ENCODE measurements at places on chromosomes 5 and 9. TPM values are rescaled to one million over a fixed set of nuclear protein-coding genes. Genes with fewer than 3 reads are reported as not detected.

Gene HINT2
- 42.5 TPM for total RNA-seq

Gene SLC22A4
- total RNA-seq: 1.1 TPM

Gene NR5A1
- total RNA-seq: not detected

Gene WNT8A
- not detected for total RNA-seq

Gene TMEM215
- total RNA-seq: not detected

Gene CDX1
- not detected for total RNA-seq

DNA sequence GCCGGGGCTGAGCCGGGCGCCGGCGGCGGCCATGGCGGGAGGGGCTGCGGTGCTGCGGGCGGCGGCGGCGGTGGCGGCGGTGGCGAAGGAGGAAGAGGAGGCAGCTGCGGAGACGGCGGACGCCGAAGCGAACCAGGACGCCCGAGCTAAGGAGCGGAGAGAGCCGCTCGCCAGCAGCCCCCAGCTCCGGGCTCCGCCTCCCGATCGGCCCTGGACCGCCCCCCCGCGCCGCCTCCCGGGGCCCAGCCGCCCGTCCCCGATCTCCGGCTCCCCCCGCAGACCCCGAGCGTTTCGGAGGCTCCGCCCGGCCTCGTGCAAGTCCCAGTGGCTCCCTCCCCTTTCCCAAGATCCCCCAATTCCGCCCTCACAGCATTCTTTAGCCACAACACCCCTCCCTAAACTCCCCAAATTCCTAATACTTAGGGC lies at the start of gene ASTN2:
TSS of gene ASTN2 (minus strand) at position 152 of the 426 bp plus-strand sequence. CDS start at position 33, 119 bp downstream.
- DNase-seq: no peak

DNA sequence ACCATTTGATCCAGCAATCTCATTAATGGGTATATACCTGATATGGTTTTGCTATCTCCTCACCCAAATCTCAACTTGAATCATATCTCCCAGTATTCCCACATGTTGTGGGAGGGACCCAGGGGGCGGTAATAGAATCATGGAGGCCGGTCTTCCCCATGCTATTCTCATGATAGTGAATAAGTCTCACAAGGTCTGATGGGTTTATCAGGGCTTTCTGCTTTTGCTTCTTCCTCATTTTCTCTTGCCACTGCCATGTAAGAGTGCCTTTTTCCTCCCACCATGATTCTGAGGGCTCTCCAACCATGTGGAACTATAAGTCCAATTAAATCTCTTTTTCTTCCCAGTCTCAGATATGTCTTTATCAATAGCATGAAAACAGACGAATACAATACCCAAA lies 74.5 kb upstream of the APC start:
- no peak for DNase-seq

DNA sequence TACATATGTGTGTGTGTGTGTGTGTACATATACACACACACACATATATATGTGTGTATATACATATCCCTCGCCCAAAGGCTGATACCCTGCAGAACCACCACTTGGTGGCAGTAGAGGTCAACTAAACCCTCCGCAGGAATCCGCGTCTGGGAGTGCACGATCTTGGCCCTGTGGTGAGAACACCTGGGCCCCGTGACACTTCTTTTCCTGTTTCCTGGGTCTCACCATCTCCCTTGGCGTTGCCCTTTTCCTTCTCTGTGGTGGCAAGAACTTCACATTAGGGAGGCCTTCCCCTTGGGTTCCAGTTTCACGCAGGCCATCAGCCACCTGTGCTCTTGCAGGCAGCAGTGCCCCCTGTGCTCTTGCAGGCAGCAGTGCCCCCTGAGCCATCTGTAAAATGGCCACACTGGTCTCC lies 8.2 kb downstream of the IL9 start:
- DNase-seq: peak; percentile 89

GRCh38 chr9:81871695-81872094 lies 56.5 kb upstream of the SPATA31D4 start:
- DNase-seq: no peak

DNA sequence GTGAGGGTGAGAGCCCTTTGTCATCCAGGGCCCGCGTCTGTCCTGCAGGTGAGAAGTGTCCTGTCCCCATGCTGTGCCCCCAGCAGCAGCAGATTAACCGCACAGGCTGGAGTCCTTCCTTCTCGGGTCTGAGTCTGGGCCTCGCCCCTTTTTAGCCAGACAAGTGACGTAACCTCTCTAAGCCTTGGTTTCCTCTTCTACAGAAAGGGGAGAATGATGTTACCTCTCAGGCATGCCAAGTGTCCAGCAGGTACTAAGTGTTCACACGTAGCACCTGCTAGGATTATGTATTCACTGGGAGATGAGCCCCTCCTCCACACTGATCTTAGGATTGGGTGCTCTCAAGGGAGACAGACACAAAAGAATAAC lies 6.9 kb downstream of the NEURL1B start:
- DNase-seq: no peak

- DNase-seq: no peak
Observed at GRCh38 chr5:66850354-66851075, 254.3 kb downstream of the MAST4 start.

Gene ZNF454
- not detected for total RNA-seq

Gene TMC1
- total RNA-seq: not detected

DNA sequence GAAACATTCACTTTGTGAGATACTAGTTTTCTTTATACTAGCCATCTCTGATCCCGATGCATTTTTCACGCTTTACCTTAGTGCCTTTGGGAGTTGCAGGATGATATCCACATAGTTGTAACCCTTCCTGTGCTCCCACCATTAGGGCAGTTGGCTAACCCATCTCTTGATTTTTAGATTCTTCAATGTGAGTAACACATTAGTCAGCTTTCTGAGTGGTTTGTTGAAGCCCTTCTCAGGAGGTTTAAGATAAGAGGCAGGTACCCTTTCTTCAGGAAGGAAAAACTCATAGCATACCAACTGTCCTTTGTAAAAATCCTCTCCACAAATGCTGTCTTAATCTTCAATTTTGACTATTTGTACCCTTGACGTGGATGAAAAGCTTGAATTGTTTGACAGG lies 392.3 kb downstream of the DMAC1 start:
- no peak for DNase-seq

DNA sequence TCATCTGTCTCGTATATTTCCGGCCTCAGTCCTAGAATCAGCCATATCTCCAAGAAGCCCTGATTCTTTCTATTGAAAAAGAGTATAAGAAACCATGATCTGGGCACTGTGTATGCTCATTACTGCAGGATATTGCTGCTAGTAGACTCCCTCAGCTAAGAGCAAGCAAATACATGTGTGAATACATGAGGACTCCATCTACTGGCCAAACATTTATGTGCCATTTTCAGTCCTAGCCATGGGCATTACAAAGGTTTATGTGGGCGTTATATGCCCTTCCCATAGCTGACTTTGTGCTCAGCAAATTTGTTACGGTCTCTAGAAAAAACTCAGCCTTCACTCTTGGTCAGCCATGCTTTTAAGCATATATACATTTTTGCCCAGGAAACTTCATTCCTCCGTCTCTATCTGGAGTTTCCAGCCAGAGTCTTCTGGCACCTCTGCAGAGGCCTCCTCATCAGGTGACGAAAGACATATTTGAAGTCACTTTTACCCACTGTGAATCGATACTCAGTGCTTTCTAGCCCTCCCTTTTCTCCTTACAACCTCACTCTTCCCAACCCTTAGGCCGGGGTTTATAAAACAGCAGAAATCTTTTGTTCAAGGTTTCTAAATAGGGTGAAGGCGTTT lies 1495.6 kb upstream of the CDH6 start:
- DNase-seq: no peak

GRCh38 chr5:2136728-2137333 lies 254.1 kb upstream of the IRX4 start:
- no peak for DNase-seq

DNA sequence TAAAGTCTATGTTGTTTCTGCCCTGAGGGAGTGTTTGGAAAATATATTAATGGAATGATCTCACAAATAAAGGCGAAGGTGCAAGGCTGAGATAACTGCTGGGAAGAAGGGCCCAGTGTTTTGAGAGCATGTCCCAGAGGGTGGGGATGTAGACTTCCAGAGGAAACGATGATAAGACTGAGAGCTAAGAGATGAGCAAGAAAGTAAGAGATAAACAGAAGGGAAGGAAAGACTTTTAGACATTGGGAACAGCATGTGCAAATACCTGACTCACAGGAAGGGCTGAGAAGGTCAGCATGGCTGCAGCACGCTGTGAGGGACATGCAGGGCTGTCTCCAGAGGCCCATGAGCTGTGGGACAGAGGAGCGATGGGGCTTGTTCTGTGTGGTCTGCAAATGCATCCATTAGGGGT lies 19.9 kb upstream of the ADRB2 start:
- DNase-seq: no peak

DNA sequence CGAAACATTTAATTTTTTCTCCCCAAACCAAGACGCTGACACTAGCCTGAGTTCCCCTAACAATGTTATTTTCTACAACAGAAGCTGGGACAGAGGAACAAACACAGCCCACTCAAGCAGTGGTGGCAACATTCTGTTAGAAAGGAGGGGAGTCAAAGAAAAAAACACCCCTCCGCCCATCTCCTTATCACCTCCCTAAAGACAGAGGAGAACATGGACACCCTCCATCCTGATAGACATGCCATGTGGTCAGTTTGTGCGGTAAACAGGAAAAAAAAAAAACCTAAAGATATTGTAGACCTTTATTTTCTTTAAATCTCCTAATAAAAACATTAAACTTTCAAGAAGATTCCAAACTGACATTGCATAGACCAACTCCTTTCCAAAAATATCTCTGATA lies 2.9 kb upstream of the DPM2 start:
- DNase-seq: no peak

- no peak for DNase-seq
Observed at GRCh38 chr9:87100001-87100400, 152.7 kb upstream of the GAS1 start.

Gene FOXD4
- total RNA-seq: not detected

DNA sequence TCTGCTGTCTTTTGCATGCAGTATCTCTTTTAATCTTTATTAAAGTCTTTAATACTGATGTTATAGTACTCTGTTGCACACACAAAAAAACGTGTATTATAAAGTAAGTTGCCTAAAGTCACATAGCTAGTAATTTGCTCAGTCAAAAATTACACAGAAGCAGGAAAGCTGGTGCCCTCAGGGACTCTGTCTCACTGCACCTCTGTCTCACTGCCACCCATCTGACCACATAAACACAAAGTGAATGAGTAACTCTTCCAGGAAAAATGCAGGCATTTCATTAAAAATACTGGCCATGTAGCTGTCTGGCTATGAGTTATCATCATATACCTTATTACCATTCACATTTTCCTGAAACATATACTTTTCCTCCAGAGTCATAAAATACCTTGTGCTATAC lies 591.7 kb downstream of the CSNK1G3 start:
- no peak for DNase-seq

DNA sequence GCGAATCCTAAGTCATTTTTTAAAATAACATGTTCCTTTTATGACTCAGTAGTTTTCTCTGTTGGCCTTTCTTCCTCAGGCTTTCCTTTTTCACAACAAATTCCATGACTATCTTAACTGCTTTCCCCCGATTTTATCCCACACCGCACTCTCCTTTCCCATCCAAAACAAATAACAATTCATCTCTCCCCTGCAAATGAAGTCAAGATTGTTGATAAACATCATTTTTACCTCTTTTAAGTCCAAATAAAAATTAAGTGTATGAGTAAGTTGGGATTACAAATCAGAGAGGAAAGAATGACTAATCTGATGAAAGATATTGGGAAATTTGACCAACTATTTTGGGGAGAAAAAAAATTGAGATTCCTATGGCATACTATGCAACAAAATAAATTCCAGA lies 47.3 kb downstream of the SEC61B start:
- no peak for DNase-seq

- DNase-seq: no peak
Observed at GRCh38 chr5:31383734-31384133, 148.2 kb downstream of the DROSHA start.

- no peak for DNase-seq
Observed at GRCh38 chr9:107749787-107750444, 260.3 kb upstream of the KLF4 start.

- DNase-seq: no peak
Observed at GRCh38 chr5:62603934-62604333, 25.3 kb downstream of the LRRC70 start.

Gene SLC6A19
- not detected for total RNA-seq

Gene SPOCK1
- total RNA-seq: not detected

DNA sequence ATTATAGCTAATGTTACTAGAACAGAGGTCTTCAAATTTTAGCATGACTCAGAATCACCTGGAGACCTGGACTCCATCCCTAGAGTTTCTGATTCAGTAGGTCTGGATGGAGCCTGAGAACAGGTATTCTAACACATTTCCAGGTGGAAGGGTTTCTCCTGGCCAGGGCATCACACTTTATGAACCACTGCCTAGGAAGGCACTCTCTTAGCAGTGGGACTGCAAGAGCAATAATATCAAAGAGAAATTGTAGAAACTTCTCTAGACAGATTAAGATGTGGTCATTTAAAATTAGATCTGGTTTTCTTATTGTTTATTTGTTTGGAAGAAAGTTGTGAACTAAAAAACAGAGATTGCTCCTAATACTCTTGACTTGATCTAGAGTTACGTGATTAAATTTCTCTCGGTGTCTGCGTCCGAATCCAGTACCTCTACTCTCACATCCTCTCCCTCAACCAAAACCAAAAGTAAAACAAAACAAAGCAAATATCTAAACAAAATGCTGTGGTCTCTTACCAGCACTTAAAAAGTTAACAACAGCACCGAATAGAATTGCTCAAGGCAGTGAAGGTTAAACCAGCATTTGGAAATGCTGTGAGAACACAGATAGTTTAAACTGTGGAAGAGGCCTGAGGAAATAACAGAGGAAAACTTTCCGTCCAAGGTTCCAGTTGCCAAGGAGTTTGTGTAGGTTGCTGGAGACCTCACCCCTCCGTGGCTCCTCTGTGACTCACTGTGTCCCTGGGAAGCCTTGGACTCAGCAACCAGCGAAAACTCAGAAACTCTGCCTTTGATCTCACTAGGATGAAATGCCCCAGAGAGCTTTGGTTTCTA lies 193.4 kb downstream of the ARRDC3 start:
- DNase-seq: peak; percentile 40

DNA sequence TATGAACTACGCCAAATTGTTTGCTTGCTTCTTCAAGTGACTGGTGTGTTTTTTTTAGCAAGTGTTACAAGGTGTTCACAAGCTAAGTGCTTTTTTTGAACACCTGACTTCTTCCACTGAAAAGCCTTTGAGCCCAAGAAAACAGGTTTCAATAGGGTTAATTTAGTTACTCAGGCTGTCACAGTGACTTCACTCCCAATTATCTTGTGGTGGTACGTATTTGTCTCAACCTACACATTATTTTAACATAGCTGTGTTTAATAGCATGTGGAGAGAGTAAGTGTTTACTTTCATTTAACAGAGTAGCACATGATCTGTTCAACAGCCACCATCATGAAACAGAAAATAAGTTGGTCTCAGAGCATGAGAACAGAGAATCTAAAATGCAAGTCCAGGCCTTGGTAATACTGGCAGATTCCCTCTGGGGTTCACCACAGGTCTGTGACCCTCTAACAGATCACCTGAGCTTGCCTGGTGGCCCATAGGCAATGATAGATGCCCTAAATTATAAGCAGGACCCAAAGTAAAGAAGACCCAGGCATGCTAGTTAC lies 267.7 kb upstream of the SMARCA2 start:
- no peak for DNase-seq

Gene PCDHB5
- total RNA-seq: not detected

DNA sequence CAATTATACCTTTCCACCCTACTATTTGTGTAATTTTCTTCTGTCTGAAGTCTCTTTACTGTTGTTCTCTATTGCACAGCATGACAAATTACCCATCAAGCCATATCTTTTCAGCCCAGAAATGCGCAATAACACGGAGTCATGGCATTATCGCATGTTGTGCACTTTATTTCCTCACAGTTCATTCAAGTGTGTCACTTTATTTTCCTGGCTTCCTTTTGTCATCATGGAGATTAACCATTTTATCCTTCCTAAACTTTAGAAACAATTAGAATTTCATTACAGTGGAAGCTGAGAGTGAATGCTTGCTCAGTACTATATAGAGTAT lies 41.3 kb upstream of the MEF2C start:
- DNase-seq: no peak

Gene CBY3
- total RNA-seq: 0.63 TPM

Data from activated CD4-positive, alpha-beta T cell treated with anti-CD3 and anti-CD28 coated beads, Interleukin-2, amount 10 ng/mL, durations not matched to agents 24 days and 14 days (primary cell).